T follicular helper cell (primary cell): ENCODE measurements at places on chromosomes 7 and 10.

DNA sequence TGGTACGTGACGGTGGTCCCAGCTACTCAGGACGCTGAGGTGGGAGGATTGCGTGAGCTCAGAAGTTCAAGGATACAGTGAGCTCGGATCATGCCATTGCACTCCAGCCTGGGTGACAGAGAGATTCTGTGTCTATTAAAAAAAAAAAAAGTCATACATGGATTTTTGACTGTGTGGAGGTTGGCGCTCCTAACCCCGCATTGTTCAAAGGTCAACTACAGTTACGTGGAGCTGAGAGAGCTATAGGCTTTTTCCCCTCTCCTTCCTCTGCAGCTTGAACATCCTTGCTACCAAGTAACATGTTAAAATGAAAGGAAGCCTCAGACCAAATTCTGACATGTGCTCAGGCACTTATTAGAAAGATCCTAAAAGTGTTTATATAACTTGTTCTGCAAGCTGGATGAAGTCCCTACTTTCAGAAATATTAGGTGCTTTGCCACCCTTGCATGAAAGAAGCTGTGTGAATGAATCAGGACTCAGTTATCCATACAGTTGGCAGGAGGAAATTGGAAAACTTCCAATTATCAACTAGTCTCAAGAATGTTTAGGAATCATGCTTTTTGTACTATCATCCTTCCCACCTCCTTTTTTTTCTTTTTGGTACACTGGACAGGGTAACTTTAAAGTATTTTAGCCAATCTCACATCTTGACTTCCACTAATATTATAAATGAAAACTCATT, 12.5 kb upstream of the ST7 start:
- no peak for DNase-seq

DNA sequence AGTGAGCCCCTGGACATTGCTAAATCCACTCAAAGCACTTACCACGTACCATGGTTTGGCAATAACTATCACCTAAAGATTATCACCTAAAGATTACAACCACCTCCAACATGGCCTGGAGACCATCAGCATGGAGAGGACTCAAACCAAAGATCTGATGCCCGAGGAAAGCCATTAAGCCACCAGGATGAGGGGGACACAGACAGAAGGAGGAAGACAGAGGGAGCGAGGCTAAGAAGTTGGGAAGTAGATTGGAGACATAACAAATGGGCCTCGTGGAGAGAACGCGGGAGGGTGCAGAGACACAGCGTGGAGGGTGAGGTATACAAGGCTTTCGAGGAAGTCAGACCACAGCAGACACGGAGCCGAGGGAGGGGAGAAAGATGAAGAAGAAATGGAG, 700.2 kb downstream of the PARD3 start:
- DNase-seq, result no peak

- DNase-seq, result no peak
These were observed 3.5 kb downstream of the CTBP2 start for GRCh38 chr10:125156739-125157480.

GRCh38 chr7:108711611-108712010, 141.9 kb downstream of the DNAJB9 start:
- no peak for DNase-seq

DNA sequence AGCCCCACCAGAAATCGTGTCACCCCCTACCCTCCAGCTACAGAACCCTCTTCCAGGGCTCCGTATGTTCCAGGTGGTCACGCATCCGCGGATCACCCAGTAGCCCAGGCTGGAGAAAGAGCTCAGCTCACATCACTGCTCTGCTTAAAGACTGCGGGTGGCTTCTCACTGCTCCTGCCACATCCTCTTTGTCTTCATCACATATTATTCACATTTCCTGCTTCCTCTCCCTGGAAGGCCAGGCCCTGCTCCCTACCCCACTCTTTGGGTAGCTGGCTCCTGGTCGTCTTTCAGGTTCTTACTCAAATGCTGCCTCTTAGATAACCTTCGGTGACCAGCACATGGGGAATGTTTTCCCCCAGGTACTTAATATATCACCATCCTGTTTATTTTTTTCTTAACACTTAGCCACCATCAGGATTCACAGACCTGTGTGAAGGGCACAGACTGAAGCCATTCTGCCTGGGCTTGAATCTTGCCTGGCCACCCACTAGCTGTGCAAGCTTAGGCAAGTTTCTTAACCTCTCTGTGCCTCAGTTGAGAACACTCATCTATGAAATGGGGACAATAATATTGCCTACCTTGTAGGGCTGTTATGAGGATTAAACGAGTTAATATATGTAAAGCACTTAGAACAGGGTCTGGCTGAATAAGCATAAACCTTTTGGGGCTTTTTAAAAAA, 307.8 kb downstream of the PRPF18 start:
- DNase-seq, result no peak

DNA sequence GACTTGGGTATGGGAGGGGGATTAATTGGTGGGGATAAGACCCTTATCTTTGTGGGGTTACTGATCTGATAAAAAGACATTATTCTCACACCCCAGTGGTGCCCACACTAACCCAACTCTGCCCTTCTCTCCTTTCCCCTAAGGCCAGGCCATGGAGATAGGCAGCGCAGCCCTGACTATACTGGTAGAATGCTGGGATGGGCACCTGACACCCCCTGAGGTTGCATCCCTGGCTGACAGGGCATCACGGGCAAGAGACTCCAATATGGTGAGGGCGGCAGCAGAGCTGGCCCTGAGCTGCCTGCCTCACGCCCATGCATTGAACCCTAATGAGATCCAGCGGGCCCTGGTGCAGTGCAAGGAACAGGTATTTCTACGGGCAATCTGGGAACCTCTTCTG, 12.7 kb downstream of the ZSWIM8 start:
- no peak for DNase-seq

GRCh38 chr7:123717689-123718088, 31.1 kb downstream of the WASL start:
- DNase-seq, result no peak

GRCh38 chr7:114708646-114709045, 213.2 kb upstream of the MDFIC start:
- no peak for DNase-seq

- DNase-seq, result no peak
These were observed 59.9 kb upstream of the AGBL3 start for GRCh38 chr7:134926396-134926795.

DNA sequence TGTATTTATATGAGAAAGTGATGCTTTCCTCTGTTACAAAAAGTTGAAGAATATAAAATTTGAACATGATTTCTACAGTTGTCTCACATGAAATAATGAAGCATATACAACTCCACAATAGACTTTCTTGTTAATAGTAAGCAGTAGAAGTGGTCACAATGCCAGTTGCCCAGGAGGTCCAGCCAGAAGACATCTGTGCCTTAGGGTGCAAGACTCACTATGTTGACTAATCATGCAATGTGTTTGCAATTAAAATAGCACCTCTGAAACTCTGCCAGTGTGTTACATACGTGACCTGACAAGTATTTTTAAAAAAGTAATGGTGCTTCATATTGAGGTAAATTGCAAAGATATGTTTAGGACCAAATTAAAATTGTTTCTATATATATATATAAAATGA, 547.2 kb downstream of the ETV1 start:
- DNase-seq, result no peak

DNA sequence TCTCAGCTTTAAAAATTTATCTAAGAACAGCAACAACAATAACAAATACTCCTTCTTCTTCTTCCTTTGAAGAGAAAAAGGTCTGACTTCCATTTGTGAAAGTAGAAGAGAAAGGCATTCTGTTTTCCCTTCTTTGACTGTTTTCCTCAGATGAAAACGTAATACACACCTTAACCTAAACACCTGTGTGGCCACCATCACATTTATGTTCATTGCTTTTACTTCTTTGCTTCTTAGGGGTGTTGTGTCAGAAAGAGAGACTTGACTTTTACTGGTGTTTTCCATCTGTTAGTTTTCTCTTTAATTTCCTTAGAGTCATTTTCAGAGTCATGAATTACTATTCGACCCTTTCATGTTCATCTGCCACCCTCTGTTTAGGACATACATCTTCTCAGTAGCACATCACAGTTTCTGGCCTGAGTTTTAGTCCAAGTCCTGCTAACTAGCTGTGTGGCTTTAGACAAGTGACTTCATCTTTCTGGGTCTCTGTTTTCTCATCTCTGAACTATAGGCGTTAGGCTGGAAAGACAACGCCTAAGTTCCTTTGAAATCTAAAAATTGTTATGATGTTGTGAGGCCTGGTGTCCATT, 283.8 kb downstream of the GATA3 start:
- no peak for DNase-seq

DNA sequence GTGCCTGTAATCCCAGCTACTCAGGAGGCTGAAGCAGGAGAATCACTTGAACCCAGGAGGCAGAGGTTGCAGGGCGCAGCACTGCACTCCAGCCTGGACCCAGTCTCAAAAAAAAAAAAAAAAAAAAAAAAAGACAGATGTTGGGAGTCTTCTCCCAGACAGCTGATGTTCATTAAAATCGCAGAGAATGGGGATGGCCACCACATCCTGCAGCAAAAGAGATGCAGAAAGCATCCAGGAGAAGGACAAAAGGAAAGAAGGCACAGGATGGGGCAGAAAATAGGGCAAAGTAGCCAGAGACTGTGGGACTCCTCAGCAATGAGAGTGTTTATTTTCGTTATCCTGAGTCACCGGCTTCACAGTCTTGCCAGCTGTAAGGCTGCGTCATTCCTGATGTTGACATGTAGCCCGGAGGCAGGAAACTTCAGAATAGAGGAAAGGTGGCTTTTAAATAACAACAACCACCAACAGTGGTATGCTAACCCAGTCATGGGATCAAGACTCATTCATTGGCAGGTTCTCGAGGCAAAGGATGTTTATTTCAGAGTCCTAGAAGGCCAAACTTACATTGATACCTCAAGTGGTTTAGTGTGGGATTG, 149.5 kb upstream of the SVIL start:
- DNase-seq, result no peak

DNA sequence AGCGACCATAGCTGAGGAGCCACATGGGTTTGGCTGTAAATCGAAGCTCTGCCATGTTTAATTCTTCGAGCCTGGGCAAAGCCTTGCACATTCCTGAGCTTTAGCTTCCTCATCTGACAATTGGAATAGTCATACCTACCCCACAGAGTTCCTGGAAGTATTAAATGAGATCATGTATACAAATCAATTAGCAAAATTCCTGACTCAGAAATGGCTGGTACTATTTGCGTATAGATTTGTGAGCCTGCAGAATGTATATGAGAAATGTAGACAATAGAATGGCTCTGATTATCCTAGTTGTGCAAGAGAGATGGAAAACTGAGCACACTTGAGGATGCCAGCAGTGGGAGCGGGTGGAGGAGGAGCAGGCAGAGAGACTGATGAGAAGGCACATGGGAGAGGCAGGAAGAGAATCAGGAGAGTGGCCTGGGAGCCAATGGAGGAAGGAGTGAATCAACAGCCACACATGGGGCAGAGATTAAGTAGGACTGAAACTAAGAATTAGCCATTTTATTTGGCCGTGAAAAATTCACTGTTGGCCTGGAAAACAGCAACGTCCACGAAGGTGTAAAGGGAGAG, 128.0 kb upstream of the C1GALT1 start:
- no peak for DNase-seq

DNA sequence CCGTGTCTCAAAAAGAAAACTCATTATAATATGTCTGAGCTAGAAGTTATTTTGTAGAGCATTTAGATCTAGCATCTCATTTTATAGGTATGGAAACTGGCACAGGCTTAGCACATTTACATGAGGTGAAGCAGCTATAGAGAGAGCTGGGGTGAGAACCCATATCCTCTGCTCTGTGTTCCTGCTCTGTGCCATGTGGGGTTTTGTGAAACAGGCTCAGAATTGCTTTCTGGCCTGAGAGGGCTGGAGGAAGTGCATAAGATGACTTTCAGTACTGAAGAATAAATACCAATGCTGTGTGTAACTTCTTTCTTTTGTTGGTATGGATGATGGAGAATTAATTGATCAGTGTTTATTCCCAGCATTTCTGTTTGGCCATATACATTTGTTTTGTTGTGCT, 159.1 kb downstream of the LRRC4 start:
- no peak for DNase-seq

GRCh38 chr10:101968286-101968939, 87.6 kb downstream of the ARMH3 start:
- no peak for DNase-seq

DNA sequence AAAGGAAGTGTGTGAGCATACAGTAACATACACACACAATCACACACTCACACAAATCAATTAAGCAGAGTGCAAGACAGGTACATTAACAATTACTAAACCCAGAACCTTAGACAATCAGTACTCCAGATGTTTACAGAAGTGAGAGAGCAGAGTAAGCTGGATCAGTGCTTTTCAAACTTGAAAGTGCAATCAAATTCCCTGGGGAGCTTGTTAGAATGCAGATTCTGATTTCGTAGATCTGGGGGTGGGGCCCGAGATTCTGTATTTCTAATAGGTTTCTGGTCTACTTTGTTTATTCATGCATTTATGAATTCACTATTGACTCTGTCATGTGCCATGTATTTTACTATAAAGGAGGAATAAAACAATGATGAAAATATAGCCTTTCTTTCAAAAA, 179.6 kb upstream of the PHYHIPL start:
- no peak for DNase-seq

- DNase-seq, result no peak
These were observed 16.3 kb upstream of the MYL7 start for GRCh38 chr7:44157116-44158080.

DNA sequence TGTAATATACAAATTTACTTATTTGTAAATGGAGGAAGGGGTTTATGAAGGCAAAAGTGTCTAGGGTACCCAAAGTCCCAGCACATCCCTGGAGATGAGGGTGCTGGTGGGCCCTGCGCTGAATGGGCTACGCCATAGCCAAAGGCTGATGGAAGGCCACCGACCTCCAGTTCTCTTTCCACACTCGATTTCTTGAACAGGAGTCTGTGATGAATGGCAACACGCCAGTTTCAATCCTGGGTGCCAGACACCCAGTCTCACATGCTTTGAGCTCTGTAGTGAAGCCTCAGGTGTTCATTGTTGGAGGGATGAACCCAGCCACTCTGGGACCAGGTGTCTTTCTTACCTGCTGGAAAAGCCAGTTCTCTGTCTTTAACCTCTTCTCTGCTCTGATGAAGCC, 752 bp downstream of the LRMDA start:
- DNase-seq, result no peak

DNA sequence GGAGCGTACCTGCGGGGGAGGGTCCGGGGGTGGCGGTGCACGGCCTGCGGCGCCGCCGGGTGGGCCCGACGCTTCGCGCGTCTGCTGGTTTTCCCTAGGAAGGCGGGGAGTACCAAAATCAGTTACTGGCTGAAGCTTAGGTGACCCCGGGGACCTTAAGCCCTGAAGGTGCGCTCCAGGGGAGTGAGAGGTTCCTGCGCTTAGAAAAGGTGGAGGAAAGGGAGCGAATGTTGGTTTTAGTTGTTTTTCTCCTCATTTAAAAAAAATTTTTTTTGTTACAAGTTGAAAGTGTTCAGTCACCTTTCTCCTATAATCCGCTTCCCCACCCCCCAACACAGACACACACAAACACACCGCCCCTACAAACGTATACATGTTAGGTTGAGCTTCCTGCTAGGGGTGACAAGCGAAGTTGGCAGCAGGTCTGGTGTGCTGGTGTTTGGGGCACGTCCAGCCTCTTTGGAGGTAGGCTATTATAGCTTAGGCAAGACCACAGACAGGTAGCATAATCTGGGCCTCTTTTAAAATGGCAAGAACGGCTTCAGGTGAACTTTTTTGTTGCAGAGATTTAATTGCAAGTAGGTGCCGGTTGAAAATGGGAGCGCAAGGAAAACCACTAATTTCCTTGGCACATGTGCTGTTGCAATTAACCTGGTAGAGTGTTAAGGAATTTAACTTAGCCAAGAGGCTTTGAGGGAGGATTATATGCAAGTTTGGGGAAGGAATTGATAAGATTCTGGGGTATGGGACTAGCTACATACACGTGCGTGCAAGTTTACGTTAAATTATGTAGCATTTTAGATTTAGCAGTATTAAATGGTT, 945 bp downstream of the ADD3 start:
- DNase-seq, result peak; percentile 43

GRCh38 chr10:3605882-3606281, 179.1 kb downstream of the KLF6 start:
- no peak for DNase-seq
